ENCODE measurements at places on chromosomes 11 and 22.

- DNase-seq, result no peak
Observed at GRCh38 chr11:106642331-106642730, 375.9 kb downstream of the GUCY1A2 start.

GRCh38 chr11:25981998-25982397 is 349.9 kb upstream of the ANO3 start:
- no peak for DNase-seq

- DNase-seq, result no peak
Observed at GRCh38 chr11:17012712-17013547, 1.3 kb downstream of the PLEKHA7 start.

DNA sequence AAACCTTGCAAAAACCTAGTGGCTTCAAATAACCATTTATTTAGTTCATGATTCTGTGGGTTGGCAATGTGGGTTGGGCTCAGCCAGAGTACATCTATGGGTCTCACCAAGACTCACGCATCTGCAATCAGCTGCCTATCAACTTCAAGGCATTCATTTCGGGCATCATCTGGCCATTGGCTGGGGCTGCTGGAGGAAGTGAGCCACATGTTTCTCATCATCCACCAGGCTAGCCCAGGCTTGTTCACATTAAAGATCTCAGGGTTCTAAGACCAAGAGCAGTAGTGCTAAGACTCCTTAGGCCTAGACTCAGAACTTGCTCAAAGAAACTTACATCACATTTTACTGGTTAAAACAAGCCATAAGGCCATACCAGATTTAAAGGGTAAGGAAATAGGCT is 478.9 kb upstream of the ARHGAP42 start:
- DNase-seq, result no peak

GRCh38 chr11:64638018-64638665 is 47.1 kb downstream of the SLC22A12 start:
- no peak for DNase-seq

GRCh38 chr11:125701018-125701610 is 20.5 kb upstream of the ACRV1 start:
- DNase-seq, result no peak

DNA sequence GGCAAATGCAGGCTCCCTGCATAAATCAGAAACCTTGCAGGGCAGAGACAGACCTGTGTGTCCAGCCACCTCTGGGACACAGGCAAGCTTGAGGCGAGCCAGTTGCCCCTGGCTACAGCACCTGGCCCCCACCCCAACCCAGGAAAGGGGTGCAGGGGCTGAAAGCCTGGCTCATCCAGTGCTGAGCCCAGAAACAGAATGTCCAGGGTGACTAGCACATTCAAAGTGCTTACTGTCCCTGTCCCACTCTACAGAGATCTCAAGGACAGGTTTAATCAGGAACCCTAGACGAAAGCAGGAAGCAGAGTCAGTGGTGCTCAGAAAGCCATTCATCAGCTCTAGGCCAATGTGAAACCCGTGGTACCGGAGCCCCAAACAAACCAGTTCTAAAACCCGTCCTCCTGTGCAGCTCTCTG is 31.9 kb downstream of the PLEKHA7 start:
- DNase-seq, result no peak

- no peak for DNase-seq
Observed at GRCh38 chr11:103295704-103296103, 186.5 kb downstream of the DYNC2H1 start.

- DNase-seq, result no peak
Observed at GRCh38 chr22:40345271-40345670, 1.0 kb upstream of the ADSL start.

DNA sequence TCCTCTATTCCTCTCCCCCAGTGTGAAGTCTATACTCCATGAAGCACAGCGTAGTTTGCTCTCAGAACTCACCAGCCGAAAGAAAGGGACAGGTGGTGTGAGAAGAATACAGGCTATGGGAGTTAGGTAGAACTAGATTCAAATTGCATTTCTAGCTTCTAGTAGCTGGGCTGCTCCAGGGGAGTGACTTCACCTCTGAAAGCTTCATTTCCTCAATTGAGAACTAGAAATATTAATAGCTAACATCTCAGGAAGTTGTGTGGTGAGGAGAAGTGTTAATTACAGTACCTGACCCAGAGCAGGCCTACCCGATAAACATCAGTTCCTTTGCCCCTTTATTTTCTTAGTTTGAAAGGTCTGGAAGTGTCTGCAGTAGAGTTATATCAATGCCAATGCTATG is 484.7 kb upstream of the TENM4 start:
- DNase-seq, result no peak

GRCh38 chr22:18133452-18133851 is 16.5 kb upstream of the USP18 start:
- DNase-seq, result no peak

GRCh38 chr11:111734954-111735261 is 31.3 kb downstream of the PPP2R1B start:
- DNase-seq, result no peak

GRCh38 chr22:45150139-45150538 is 13.6 kb upstream of the NUP50 start:
- DNase-seq, result no peak

- DNase-seq, result no peak
Observed at GRCh38 chr11:55652560-55652959, 4.4 kb downstream of the OR4S2 start.

- no peak for DNase-seq
Observed at GRCh38 chr11:108895579-108896480, 231.0 kb downstream of the DDX10 start.

DNA sequence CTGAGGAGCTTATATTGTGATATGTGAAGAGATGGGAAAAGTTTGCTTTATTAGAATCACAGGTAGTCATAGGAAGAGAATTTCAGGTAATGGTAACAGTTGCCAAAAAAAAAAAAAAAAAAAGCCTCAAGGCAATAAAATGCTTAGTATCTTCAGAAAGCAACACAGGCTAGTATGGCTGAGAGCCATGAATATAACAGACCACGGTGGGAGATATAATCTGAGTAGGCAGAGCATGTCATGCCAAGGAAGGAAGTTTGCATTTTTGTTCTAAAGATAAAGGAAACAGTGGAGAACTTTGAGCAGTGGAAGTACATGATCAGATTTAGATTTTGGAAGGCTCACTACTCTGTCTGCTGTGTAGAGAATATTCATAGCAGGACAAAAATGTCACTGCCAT is 211.4 kb downstream of the ETS1 start:
- no peak for DNase-seq

GRCh38 chr22:17945888-17946648 is 78.3 kb downstream of the MICAL3 start:
- no peak for DNase-seq

- no peak for DNase-seq
Observed at GRCh38 chr11:61972672-61973475, 5.4 kb upstream of the FTH1 start.

DNA sequence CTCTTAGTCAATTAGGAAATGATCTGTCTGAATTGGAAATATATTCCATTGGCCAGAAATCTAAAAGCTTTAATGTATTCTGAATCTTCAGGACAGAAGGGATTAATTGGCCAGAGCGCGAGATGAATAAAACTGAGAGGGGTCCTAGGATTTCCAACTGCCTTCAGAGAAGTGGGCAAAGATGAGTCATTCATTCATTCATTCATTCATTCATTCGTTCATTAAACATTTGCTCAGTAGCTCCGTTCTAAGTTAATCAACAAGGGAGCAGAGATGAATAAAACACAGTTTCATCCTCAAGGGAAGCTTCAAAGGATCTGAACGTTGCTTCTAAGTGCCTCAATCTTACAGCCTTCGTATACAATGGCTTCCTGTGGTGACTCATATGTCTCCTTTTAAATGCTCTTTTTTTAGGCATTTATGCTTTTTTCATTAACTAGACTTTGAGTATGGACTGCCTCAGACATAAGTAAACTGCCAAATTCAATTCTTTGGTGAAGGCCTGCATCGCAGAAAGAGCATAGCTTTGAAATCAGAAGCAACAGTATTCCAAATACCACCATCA is 537.4 kb upstream of the CCDC90B start:
- DNase-seq, result no peak

DNA sequence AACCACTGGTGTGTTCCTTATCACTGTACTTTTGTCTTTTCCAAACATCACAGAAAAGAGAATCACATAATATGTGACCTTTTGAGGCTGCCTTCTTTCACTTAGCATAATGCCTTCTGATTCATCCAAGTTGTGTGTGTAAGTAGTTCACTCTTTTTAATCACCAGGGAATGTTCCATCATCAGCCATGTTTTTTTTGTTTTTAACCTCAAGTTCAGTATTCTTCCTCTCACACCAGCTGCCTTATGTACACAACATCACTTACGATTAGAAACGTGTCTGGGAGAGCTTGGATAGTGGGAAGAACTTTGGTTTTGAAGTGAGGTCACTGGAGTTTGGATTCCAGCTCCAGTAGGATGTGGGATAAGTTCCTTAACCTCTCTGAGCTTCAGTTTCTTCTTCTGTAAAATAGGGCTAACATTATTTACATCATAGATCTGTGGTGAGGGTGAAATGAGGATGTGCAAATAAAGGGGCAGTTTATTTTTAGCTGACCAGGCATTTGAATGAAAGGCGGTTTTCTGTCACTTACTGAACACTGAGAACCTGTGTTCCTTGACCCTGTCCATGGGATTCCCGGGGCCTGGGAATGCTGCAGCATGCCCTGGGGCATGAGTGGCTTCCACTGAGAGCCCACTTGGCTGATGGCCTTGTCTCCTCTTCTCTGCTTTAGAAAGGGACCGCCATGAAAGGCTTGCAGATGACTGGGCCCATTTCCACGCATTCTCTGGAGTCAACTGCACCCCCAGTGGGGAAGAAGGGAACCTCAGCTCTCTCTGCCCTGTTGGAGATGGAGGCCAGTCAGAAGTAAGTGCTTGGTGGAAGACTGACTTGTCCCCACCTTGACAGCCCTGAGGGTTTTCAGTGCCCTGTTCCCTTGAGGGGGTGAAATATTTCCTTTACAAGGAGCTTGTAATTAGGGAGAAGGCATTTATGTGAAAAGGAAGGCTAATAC is 92.6 kb downstream of the DEPDC5 start:
- DNase-seq, result no peak

GRCh38 chr11:114251815-114252337 is 44.3 kb upstream of the NNMT start:
- DNase-seq, result no peak

DNA sequence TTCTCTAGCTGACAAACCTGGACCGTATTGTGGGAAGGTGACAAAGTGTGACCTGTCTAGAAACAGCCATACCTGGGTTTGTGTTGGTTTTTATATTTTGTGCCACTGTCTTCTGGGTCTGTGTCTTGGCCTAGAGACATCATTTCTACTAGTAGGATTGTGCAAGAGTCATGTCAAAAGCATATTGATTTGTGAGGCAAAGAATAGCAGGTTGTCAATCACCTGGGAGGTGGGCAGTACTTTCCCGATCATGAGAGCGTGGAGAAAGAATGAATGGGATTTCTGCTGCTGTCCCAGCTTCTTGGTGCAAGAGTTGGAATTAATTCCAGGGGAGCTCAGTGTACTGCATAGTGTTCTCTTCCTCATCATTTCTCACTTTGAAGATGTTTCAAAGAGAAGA is 5.0 kb upstream of the FERMT3 start:
- DNase-seq, result no peak

GRCh38 chr11:110186456-110186855 is 93.3 kb downstream of the ZC3H12C start:
- DNase-seq, result no peak

DNA sequence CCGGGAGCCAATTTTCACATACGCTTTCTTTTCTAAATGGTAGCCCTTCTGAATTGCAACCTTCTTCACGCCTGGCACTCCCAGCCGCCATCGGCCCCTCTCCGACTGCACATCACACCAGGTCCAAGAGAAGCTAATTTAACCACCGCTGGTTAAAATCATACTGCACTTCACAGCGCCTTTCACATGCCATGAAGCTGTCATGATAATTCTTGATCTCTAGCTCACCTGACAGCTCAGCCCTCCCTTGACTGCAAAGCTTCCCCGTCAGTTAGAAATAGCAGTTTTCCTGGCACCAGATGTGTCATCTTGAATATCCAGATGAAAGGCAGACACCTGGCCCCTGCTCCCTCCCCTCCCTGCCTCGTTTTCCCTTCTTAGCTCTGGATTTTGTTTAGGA is 101.4 kb downstream of the ARL14EP start:
- DNase-seq, result no peak

DNA sequence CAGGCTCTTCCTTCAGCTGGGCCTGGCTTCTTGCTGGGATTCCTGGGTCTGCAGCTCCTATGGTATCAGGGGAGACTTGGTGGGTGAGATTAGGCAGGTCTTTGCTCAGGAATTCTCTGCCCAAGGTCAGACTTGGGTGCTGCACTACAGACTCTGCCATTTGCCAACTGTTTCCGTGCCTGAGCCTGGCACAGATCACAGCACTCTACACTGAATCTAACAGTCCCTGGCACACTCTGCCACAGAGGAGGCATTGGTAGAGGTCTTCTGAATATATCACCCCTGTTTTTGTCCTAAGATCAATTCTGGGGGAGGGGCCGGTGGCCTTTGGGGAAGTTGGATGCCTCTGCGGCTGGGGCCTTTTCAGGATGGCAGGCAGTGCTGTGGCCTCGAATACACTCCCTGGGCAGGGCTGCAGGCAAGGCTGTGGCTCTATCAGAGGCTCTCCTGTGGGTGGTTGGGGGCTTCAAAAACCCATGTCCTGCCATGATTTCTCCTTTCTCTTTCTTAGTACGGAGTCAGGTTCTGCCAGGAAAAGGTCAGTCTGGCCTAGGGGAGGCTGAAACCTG is 115.0 kb upstream of the NARS2 start:
- DNase-seq, result no peak

DNA sequence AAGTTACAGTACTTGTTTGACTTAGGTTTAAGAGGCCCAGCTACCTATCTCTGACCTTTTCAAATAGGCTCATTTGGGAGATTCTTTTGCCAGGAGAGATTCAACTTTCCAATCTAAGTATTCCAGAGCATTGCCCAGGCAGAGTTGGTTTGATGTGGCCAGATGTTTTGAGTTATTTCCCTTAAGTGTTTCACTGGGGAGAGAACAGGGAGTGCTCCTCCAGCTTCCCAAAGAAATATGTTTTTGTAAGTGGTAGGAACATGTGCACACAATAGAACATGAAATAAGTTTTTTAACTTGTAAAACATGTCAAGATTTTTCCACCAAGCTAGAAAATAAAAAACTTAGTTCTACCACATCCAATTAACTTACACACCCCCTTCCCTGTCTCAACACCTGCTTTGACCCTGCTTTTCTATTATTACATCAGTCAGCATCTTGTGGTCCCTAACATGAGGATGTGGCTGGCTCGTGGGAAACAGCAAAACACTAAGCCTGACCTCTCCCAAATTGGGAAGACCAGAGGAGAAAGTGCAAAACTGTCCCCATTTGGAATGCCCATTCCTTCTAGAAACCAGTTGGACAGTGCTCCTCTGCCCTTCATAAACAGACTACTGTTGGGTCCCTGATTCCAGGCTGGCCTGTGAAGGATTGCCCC is 70.4 kb upstream of the RASSF10 start:
- DNase-seq, result no peak

DNA sequence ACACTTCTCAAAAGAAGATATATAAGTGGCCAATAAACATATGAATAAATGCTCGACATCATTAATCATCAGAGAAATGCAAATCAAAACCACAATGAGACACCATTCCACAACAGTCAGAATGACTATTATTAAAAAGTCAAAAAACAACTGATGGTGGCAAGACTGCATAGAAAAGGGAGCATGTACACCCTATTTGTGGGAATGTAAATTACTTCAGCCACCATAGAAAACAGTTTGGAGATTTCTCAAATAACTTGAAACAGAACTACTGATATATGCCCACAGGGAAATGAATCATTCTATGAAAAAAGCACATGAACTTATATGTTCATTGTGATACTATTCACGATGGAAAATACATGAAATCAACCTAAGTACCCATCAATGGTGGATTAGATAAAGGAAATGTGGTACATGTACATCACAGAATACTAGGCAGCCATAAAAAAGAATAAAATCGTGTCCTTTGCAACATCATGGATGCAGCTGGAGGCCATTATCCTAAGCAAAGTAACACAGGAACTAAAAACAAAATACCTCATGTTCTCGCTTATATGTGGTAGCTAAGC is 42.4 kb downstream of the GLYATL2 start:
- DNase-seq, result no peak

Measured in stimulated activated CD4-positive, alpha-beta T cell treated with anti-CD3 and anti-CD28 coated beads, Interleukin-1b, Interleukin-23, amount 100 ng/mL, for 1 hour (primary cell).